ENCODE measurements at places on chromosomes 5 and 9. TPM values are rescaled to one million over a fixed set of nuclear protein-coding genes. Genes with fewer than 3 reads are reported as not detected.

DNA sequence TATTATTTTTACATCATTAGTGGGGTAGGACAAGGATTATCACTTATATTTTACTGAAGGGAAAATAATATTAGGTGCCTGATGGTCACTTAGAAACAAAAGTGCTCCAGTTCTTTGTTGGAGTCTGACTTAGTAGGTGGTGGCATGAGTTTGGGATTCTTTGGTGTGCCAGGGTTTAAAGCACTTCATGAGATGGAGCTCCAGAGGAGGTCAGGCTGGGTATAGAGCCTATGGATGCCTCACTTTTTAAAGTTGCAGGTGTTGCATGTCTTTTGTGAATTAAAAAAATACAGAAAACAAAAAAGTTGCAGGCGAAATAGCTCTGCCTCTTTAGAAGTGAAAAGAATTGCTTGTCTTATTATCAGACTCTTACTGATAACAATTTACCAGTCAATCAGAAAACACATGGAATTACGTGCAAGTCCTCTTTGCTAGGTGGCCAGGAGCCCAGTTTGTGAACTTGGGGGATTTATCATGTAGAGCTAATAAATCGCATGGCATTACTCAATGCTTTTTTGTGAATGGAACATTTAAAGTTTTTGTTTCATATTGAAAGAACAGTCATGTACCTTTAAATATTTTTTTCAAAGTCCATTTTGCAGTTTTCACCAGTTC lies 1.6 kb downstream of the ITK start:
- DNase-seq: no peak

- DNase-seq: no peak
These were observed 85.3 kb downstream of the KCNT1 start for GRCh38 chr9:135787317-135787716.

DNA sequence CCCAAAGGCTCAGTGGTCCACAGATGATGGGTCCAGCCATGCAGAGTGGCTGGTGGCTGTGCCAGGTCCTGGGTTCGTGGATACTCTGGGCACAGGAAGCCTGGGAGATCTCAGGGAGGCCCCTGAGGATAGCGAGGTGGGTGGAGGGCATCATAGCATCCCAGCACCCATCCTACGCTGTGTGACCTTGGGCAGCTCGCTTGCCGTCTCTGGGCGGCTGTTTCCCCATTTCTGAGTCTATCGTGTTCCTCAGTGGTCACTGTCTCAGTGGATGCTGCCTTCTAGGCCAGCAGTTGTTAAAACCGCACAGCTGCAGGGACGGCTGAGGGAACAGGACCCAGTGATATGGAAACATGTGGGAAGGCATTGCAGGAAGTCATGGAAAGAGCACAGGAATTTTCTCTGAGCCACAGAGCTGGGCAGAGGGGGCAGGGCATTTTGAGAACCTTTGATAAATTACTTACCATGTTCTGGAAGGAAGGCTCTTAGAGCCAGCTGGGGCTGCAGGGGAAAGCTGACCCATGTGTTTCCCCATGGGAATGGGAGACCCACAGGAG lies 86.4 kb upstream of the COL5A1 start:
- DNase-seq: no peak

DNA sequence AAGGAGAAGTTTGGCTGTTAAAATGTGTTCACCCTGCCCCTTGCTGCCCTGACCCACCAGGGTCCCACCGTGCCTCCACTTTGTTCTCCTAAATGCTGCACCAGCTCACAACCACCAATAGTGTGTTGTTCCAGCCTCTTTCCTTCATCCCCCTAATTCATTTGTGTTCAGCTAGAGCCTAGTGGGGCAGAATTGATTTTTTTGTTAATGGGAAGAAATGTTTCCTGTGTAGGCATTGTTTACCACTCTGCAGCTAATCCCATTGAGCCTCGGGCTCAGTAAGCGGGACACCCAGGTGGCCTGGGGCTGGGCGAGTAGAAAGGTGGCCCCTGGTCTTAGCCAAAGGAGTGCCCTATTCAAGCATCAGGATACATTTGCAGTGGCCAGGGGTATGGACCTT lies 127.6 kb downstream of the MVB12B start:
- DNase-seq: no peak

DNA sequence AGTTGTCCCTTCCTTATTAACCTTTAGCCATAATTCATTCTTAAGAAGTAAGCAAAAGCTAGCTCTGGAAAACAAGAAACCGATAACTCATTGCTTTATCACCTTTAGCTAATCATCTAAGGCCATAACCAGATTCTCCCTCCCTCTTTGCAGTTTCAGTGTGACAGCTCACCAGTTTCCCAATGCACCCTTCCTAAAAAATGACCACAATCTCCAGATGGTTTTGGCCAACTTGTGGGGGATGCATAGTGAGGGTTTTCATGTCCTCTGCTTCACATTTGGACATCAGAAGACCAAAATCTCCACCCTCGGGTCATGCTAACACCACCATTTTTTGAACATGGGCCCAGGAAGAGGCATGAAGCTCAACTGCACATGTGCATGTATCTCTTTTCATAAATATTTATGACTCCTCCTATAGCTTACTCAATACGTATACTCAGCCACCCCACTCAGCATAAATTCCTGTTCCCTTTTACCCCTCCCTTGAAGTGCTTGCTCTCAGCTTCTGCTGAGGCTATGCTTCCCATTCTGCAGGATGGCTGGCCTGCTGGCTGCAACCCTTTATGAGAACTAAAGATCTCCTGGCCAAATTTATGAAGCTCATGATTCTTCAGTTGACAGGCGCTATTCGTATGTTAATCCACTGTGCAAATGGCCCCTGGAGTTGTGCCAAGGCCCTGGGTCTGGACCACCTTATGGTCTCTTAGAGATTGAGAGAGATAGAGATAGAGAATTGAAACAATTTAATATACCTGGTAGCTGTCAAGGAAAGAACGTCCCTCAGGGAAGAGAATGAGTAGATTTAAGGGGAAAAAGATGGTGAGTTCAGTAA lies 14.8 kb downstream of the PPP3R2 start:
- DNase-seq: no peak

DNA sequence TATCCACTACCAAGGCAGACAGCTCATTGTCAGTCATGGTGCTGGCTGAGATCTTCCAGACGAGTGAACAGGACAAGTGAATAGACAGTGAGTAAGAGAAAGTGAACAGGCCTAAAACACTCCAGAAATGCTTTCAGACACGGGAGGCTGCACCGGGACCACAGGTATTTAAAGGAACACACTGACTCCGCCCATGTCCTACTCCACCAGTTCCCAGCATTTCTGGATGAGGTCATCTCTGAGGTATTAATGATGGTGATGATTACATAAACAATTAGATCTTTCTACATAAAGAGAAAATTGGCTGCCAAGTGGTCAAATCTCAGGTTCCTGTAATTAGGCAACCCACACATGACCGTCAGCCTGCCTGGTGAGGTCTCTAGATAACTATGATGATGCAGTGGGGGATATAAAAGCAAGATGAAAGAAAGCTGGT lies at the start of gene ACTBL2:
Gene ACTBL2, minus strand, starts transcription at position 141 of the 436 bp plus-strand sequence. Its CDS starts 104 bp downstream, at position 37.
- no peak for DNase-seq

DNA sequence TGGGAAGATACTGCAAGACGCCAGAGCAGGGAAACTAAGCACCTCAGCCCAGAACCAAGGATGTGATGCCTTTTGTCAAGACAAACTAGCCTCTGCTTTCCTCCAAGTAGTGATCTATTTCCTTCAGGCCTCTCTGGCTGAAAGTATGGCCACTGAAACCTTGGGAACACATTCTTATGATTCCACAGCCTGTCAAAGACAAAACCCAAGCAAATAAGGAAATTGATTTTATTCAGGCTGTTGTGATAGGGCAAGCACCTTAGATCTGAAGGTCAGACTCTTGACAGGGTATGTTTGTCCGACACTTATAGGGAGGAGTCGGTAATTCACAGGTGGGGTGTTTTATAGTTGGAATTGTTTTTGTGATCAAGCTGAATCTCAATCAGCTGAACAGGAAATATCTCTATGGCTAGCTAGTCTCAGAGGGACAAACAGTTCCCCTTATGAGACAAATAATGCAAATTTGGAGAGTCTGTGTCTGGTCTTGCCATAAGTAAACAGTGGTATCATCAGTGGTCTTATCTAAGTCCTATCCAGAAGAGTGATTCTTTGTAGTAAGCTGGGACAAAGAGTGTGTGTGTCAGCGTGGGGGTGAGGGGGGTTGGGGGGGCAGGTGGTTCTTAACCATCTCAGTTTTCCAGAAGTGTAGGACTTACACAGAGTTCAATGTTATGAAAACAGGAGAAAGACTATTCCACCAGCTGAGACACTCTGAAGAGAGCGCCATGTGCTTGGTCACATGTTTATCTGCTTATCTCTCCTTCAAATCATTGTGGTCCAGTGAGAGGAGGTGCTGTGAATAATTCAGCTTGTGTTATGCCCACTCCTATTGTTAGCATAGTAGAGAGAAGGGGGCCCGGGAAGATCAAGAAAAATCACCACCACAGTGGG lies 6.7 kb upstream of the ZCCHC10 start:
- peak; percentile 43 for DNase-seq

GRCh38 chr5:20470997-20471396 lies 483.0 kb upstream of the CDH18 start:
- DNase-seq: no peak

- DNase-seq: no peak
These were observed 164.4 kb downstream of the SMARCA2 start for GRCh38 chr9:2179567-2179966.

- DNase-seq: no peak
These were observed 9.7 kb downstream of the MPDZ start for GRCh38 chr9:13269589-13270452.

GRCh38 chr5:18152671-18153070 lies 518.4 kb downstream of the TAF11L14 start:
- DNase-seq: no peak

- no peak for DNase-seq
These were observed 355.3 kb upstream of the KCNN2 start for GRCh38 chr5:114006582-114006981.

- no peak for DNase-seq
These were observed 29.0 kb downstream of the AUH start for GRCh38 chr9:91332546-91333231.

GRCh38 chr5:176530983-176531901 lies 6.0 kb downstream of the RNF44 start:
- peak; percentile 40 for DNase-seq

DNA sequence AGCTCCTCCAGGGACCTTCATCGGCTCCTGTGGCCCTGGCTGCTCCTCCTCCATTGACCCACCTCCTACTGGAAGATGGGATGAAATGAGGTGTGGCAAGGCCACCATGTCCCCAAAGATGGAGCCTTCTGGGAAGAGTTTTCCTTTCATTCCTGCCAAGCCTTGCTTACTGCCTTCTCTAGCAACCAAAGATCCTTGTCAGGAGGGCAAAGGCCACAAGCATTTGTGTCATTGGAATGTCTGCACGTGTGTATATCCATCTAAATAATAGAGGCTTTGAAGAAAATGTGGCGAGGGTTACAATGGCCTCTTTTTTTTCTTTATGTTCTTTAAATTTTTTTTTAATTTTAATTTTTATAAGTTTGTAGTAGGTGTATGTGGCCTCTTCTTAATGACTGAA lies 313.6 kb downstream of the ARHGEF28 start:
- DNase-seq: no peak

DNA sequence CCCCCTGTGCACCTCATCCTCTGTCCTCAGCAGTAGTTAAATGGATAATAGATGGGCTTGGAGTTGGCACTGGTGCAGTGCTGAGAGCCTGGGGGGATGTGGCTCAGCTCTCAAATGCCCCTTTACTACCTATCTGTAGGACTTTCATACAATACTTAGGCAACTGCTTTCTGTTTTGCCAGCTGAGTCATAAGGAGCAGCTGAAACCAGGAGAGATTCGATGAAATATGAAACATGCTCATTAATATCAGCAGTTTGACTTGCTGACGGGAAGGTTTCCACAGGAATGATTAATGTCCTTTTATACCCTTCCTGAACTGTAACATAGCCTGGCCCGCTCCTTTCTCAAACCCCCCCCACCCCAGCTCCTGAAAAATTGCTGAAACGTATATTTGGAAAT lies 142.6 kb downstream of the SAXO1 start:
- DNase-seq: no peak

DNA sequence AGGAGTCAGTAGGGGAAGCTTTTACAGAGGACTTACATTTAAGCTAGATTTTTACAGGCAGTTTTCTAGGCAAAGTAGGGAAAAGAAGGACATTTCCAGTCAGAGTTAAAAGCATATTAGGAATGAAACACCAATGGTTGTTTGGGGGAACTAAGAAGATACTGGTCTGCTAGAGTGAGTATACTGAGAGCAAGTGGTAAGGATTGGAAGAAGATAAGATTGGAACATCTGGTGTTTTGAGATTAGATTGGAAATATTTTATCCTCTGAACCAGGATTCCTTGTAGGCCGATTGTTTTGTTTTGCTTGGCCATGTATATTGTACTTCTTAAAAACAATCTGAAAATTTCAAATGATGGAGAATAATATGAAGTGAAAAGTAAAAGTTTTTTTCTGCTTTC lies 7.7 kb downstream of the FBXO38 start:
- no peak for DNase-seq

DNA sequence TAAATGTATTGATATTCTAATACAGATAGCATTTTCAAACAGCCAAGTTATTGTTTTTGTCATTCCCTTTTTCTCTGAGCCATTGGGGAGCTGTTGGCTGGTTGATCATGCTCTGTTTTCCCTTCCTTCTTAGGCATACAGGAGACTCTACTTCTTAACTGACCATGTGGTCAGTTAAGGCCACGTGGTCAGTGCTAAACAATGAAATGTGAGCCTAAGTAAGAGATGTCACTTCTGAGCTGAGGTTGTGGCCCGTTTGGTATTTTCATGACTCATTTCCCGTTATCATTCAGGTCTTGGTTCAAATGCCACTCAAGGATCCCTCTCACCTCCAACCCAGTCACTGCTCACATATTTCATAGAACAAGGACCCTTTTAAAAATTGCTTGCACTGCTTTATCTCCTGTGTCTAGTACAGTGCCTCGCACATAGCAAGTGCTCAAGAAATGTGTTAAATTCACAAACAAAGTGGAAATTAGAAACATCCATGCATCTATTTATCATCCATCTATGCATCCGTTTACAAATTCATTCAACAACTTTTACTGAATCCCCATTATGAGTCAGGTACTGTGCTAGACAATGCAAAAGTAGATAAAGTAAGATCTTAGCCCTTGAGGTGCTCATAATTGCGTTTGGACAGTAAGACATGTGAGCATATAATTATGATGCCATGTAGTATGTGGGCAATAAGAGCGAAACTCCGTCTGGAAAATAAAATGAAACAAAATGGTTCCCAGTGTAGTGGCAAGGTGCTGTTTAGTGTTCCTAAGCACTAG lies 50.7 kb downstream of the ARRDC3 start:
- DNase-seq: peak; percentile 15

DNA sequence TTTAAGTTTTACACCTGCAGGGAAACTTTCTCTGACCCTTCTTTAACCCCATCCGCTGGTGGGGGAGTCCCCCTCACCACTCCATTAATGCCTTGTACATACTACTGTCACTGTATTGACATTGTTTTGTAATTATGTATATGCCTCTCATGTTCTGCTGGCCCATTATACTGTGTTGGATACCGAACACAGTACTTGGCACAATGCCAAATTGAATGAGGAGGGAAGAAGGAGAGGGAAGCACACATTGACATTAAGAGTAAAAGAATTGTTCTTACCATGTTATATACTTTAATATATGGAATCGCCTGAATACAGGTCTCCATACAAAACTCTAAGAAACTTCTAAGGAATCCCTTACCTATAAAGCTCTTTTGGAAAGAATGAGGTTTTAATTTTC lies 73.6 kb upstream of the GRHPR start:
- no peak for DNase-seq

GRCh38 chr9:122227575-122227900 lies 1.2 kb downstream of the LHX6 start:
- DNase-seq: no peak

RNF208 gene
- 0.93 TPM for total RNA-seq

RPL35 gene
- total RNA-seq: 795 TPM

C9orf50 gene
- total RNA-seq: not detected

THBS4 gene
- total RNA-seq: 0.61 TPM

ALAD gene
- 30.3 TPM for total RNA-seq

TMEM8B gene
- 5.4 TPM for total RNA-seq

SEMA4D gene
- total RNA-seq: 354 TPM

SMIM33 gene
- total RNA-seq: not detected
